ENCODE measurements at places on chromosomes 13 and 19.

GRCh38 chr19:4449022-4449638 is 8.5 kb downstream of the UBXN6 start:
- DNase-seq = no peak

DNA sequence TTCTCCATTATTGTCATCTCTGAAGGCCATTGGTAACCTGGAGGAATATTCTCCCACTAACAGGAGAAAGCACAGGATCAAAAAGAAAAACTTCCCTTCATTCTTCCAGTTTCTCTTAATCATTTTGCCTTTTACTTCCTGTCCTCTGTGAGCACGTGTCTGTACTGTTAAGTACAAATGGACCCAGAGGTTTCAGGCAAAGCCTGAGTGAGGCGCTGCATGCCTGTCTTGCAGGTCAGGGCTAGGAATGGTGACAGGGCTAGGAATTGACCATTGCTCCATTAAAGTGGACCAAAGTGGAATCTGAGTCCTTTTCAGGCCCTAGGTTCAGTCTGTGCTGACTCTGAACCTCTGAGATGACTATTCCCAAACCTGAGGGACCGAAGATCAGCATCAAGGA is 326.7 kb downstream of the SHISA2 start:
- no peak for DNase-seq

- DNase-seq = no peak
Observed at GRCh38 chr13:113001241-113002140, 32.5 kb downstream of the MCF2L start.

- no peak for DNase-seq
Observed at GRCh38 chr19:38888876-38889275, 10.5 kb downstream of the SIRT2 start.

GRCh38 chr19:23558541-23558940 is 128.5 kb downstream of the ZNF675 start:
- DNase-seq = no peak

DNA sequence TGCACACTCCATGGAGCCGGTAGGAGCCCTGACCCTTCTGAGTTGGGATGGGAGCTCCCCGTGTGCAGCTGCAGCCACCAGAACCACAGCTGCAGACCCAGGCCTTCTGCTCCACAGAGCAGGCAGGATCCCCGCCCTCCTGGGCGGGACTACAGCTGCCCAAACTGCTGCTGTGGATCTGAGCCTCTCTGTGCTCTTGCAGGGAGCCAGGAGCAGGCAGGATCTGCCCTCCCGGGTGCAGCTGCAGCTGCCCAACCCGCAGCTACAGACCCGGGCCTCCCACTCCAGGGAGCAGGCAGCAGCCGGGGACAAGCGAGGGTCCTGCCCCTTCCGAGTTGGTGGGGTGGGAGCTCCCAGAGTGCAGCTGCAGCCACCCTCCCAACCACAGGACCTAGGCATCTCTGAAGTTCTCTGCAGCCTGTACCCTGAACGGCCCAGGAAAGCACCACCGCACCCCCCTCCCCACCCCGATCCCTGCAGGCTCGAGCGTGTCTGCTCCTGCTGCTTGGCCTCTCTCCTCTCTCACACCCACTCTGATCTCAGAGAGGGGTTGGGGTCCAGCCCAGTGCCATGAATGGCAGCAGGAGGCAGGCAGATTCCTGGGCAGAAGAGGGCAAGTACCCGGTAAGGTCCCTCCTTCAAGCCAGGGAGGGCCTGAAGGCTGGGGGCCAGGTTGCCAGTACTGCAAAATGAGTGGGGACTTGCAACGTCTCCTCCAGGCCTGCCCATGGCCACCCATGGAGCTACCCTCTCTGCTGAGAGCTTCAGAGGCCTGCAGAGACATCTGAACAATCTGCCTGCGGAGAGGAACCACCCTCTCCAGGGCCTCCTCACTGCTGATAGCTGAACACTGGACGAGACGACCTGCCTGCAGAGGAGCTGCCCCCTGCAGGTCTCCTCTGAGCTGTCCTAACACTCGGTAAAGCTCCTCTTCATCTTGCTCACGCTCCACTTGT is 16.4 kb upstream of the EMP3 start:
- no peak for DNase-seq

DNA sequence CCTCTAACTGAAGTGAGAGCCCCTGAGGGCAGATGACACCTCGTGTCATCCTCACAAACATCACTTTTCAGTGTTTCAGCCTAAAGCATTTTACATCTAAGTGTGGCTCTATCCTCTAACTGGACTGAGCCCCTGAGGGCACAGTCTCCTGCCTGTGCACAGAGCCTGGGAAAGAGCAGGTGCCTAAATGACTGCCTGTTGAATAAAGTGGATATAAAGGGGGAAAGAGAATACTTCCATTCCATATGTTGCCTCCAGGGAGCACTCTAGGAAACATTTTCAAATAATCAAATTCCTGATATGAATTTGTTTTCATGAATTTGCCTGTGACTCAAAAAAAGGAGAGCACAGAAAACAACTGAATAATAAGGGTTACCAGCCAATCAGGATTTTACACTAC is 32.2 kb downstream of the CNMD start:
- DNase-seq = no peak

- no peak for DNase-seq
Observed at GRCh38 chr13:93814658-93815057, 588.1 kb downstream of the GPC6 start.

- no peak for DNase-seq
Observed at GRCh38 chr13:85266331-85266730, 532.9 kb downstream of the SLITRK6 start.

GRCh38 chr13:52009946-52010345 is 1.3 kb downstream of the ATP7B start:
- no peak for DNase-seq

DNA sequence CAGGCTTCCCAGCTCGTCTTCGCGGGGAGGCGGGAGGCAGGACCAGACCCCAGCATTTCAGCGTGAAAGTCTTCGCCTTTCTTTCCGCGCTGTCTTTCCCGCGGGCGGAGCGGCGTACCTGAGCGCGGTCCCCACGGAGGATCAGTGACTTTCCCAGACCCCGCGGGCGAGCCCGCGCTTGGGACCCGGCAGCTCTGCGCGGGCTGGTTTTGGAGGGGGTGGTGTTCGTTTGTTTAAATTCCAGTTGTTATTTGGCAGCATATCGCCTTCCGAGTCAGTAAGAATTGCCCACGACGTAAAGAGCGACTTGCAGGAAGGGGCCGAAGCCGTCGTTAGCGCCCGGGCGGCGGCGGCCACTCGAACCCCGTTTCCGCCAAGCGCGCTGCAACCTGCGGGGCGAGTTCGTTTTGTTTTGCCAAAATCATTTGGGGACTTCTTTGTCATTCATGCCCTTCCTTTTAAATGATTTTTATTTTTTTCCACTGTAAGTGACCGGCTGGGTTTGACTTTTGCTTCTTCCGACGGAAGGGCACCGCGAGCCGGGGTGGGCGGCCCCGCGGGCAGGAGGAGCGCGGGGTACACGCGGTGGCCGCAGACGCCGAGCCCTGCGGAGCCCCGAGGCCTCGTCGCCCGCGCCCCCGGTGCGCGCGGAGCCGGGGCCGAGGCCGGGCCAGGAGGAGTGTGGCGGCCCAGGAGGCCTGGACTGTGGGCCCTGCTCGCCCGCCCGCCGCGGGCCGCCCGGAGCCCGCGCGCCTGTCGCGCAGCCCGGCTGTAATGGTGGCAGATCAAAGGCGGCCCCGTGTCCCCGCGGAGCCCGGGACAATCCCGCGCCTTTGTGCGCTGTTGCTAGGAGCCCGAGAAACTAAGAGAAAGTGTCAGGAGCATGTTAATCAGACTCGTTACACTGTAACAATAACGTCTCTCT is 75.9 kb downstream of the ZIC5 start:
- DNase-seq = peak; percentile 33

DNA sequence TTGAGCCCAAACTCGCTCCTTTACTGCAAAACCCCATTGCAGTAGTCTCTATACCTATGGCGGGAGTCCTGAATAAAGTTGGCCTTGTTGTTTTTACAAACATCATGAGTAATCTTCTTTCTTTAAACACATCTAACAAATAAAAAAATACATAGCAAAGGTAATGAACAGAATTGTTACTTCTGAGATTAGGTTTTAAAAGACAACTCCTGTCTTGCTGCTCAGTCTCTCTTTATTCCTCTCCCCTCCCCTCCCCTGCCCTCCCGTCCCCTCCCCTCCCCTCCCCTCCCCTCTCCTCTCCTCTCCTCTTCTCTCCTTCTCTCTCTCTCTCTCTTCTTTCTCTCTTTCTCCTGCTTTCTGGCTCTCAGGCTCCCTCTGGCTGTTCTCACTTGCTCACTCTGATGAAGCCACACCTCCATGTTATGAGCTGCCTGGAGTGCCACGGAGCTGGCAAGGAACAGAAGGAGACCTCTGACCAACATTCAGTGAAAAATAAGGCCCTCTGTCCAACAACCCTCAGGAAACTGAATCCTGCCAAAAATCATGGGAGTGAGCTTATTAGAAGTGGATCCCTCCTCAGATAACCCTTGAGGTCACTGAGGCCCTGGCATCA is 300.7 kb upstream of the MIR17HG start:
- DNase-seq = no peak

DNA sequence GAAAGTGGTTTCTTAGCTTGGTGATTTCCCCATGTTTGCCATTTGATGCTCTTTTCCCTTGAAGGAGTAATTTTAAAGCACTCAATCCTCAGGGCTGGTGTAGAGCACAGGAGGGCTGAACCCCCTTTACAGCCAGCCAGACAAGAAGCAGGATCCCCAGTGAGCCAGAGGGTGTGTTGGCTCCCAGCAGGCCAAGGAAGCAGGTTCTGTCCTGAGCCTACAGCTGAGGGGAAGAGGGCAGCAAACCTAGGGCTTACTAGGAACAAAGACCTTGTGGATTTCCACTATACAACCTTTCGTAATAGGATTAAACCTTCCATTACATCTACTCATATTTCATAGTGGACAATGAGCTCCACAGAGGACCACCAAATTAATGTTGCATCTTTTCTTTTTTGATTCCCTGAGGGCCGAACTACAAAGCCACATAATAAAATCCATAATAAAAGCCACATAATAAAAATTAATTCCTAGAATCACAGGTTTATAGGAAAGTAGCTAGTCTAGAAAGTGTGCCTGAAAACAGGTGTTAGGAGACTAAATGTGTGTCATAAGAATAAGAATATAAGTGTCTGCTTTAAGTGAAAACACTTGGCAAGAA is 300.2 kb downstream of the DCLK1 start:
- no peak for DNase-seq

DNA sequence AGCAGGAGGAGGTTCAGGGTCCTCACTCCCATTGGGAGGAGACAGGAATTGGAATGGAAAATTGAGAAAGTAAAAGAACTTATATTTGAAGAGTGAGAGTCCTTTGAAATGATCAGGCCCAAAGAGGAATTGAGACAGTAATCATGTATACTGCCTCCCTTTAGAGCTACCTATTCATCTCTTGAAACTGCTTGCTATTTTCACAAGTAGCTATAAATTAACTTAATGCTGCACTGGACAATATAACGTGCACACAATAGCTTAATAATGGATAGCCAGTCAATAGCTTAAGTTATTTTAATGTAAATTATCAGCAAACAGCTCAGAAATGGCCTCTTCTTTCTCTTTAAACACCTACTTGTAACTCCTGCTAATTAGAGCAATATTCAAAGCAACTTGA is 46.6 kb upstream of the MYCBP2 start:
- DNase-seq = no peak

- no peak for DNase-seq
Observed at GRCh38 chr13:33274264-33274663, 11.3 kb downstream of the STARD13 start.

GRCh38 chr19:46573679-46574498 is 27.2 kb upstream of the CALM3 start:
- no peak for DNase-seq

DNA sequence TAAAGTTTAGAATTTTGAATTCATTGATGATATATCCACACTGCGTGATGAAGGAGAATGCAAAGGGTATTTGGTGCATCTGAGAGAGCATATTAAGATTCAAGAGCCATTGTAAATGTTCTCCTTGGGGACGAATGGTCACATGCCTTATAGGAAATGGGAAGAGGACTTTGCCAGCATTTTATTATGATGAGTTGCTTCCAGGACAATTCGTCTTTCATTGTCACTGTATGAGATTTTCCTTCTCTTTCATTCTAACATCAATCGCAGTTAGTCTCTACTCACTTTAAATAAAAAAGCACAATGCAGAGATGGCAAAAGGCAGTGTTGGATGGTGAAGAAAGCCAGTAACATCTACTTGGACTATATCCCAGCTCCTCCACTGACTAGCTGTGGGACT is 21.4 kb downstream of the WDFY2 start:
- DNase-seq = no peak

- no peak for DNase-seq
Observed at GRCh38 chr13:104796581-104796980, 1730.4 kb upstream of the SLC10A2 start.

GRCh38 chr19:55305491-55305890 is 19.6 kb downstream of the TMEM150B start:
- DNase-seq = peak; percentile 63

GRCh38 chr13:101140936-101141335 is 275.4 kb downstream of the NALCN start:
- no peak for DNase-seq

Data from activated T-cell treated with anti-CD3 and anti-CD28 coated beads, Interleukin-2, amount 50 U/mL, for 48 hours (primary cell).